ENCODE measurements at places on chromosomes 7 and 10. TPM values are rescaled to one million over a fixed set of nuclear protein-coding genes. Genes with fewer than 3 reads are reported as not detected.

GRCh38 chr7:33061282-33061937 is 1.2 kb downstream of the NT5C3A start:
- no peaks in the 10 kb centered on the region for H3K27me3 ChIP-seq
- H3K4me1 ChIP-seq: peaks cover 8% of the 10 kb centered on the region
- H3K27ac ChIP-seq: no peak overlapping the region

DNA sequence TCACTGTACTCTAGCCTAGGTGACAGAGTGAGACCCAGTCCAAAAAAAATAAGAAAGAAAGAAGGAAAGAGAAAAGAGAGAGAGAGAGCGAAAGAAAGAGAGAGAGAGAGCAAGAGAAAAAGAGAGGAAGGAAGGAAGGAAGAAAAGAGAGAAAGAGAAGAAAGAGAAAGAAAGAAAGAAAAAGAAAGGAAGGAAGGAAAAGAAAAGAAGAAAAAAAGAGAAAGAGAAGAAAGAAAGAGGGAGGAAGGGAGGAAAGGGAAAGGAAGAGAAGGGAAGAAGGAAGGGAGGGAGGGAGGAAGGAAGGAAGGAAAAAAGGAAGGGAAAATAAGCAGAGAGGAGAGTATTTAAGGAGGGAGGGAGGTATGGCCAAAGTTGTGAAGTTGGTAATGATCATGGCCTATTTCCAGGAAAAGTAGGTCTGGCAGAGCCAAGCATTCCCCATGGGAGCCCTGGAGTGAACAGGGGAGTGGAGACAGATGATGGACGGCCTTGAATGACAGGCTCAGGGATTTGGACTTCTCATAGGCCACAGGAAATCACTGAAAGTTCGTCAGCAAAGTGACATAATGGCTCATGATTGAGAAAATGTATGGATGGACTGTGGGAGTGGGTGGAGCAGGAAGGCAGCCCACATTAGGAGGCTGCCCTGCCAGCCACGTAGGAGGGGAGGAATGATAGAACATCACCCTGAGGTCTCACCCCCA is 44.8 kb upstream of the CUX1 start:
- H3K4me3 ChIP-seq: no peak overlapping the region
- DNase-seq: no peak
- no peaks in the 10 kb centered on the region for H3K4me1 ChIP-seq

- no peak overlapping the region for H3K4me3 ChIP-seq
- H3K36me3 ChIP-seq: peaks cover 29% of the 10 kb centered on the region
- no peaks in the 10 kb centered on the region for H3K27me3 ChIP-seq
- H3K27ac ChIP-seq: no peak overlapping the region
- peaks cover 4% of the 10 kb centered on the region for H3K4me1 ChIP-seq
Measured at GRCh38 chr7:74063223-74063641, 20.4 kb upstream of the LIMK1 start.

DNA sequence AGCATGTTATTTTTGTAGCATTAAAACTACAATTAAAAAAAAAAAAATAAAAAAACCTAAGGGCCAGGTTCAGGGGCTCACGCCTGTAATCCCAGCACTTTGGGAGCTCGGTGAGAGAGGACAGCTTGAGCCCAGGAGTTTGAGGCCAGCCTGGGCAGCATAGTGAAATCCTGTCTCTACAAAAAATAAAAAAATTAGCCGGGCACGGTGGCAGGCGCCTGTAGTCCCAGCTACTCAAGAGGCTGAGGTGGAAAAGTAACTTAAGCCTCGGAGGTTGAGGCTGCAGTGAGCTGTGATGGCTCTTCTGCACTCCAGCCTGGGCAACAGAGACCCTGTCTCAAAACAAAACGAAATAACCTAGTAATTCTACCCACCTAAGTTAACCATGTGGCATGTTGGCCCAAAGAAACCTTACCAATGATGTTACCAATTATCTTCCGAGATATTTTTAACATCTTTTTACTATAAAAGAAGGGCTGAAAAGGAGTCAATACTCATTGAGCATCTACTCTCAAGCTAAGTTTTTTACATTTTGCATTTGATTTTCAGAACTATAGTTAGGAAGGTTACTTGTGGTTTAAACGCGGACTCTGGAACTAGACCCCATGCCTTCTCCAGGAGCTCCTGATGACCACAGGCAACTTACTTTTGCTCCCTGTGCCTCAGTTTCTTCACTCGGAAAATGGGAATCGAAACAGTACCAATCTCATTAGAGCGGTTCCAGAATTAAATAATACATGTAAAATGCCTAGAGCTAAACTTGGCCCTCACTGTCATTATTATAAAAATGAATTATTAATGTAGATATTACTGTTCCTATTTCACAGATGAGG is 1.4 kb downstream of the ITGB1 start:
- no peak for DNase-seq
- peak overlapping the region; percentile 45 for H3K4me3 ChIP-seq
- H3K4me1 ChIP-seq: peaks cover 24% of the 10 kb centered on the region
- peak overlapping the region; percentile 100 for H3K27ac ChIP-seq

GRCh38 chr7:117217106-117218035 is 105.5 kb downstream of the WNT2 start:
- H3K4me1 ChIP-seq: no peaks in the 10 kb centered on the region
- H3K27ac ChIP-seq: no peak overlapping the region
- no peaks in the 10 kb centered on the region for H3K36me3 ChIP-seq
- H3K4me3 ChIP-seq: no peak overlapping the region
- DNase-seq: no peak
- no peaks in the 10 kb centered on the region for H3K27me3 ChIP-seq

- no peaks in the 10 kb centered on the region for H3K4me1 ChIP-seq
- no peak overlapping the region for H3K4me3 ChIP-seq
- H3K36me3 ChIP-seq: no peaks in the 10 kb centered on the region
- DNase-seq: no peak
- no peak overlapping the region for H3K27ac ChIP-seq
Measured at GRCh38 chr7:8507566-8507965, 74.2 kb downstream of the NXPH1 start.

- no peak overlapping the region for H3K27ac ChIP-seq
- no peaks in the 10 kb centered on the region for H3K36me3 ChIP-seq
- H3K4me1 ChIP-seq: peaks cover 3% of the 10 kb centered on the region
- no peaks in the 10 kb centered on the region for H3K27me3 ChIP-seq
- no peak for DNase-seq
Measured at GRCh38 chr7:137325927-137326326, 17.6 kb downstream of the PTN start.

- DNase-seq: peak; percentile 40
- no peak overlapping the region for H3K27ac ChIP-seq
- no peaks in the 10 kb centered on the region for H3K36me3 ChIP-seq
- no peak overlapping the region for H3K4me3 ChIP-seq
- H3K4me1 ChIP-seq: peaks cover 11% of the 10 kb centered on the region
Measured at GRCh38 chr10:78700413-78700812, 368.4 kb upstream of the ZMIZ1 start.

DNA sequence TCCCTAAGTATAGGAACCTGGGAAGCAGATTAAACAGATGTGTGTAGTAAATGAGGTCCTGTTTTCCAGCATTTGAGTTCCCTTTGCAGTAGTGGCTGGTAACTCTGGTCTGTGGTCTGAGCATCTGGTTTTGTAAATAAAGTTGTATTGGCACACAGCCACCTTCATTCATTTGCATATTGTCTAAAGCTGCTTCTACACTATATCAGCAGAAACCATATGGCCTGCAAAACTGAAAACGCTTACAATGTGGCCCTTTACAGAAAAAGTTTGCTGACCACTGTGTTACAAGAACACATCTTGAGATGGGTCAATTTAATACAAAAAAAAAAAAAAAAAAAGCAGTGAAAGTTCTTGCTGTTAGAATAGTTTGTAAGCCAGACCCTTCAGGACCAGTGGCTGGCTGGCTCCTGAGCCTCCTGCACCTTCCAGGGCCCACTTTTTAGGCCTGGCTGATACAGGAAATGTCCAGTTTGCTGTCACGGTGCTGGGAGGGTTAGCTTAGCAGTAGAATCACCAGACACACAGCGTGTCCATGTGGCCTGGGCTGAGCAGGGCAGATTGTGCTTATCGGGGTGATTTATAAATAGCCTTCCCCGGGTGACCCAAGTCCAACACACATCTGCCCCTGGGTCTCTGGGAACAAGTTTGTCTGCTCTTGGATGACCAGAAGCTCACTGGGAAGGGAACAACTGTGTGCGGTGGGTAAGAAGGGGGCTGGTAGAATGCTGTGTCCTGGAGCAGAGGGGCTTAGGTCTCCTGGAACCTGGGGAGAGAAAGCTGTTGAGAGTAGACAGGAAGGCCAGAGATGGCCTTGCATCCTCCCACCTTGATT is 1.4 kb downstream of the C10orf71 start:
- H3K27ac ChIP-seq: peak overlapping the region; percentile 87
- H3K27me3 ChIP-seq: no peaks in the 10 kb centered on the region
- no peak overlapping the region for H3K4me3 ChIP-seq
- H3K36me3 ChIP-seq: no peaks in the 10 kb centered on the region
- DNase-seq: peak; percentile 70

DNA sequence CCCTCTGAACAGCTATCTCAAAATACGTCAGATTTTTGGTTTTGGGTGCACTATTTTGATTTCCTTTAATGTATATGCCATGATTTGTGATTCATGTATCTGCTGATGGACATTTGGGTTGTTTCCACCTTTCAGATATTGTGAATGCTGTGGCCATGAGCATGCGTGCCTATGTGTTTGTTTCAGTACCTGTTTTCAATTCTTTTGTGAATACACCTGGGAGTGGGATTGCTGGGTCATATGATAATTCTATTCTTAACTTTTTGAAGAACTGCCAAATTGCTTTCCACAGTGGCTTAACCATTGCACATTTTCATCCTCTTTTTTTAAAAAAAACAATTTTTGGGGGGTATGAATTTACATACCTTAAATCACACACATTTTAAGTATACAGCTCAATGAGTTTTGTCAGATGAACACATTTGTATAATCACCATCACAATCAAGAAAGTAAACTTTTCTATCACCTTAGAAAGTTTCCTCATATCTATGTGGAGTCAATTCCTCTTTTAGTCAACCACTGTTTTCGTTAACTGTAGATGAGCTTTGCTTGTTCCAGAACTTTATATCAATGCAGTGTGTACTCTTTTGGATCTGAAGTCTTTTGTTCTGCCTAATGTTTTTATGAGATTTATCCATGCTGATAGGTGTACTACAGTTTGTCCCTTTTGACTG is 36.9 kb downstream of the CYP26A1 start:
- H3K27ac ChIP-seq: no peak overlapping the region
- no peaks in the 10 kb centered on the region for H3K27me3 ChIP-seq
- no peaks in the 10 kb centered on the region for H3K36me3 ChIP-seq
- H3K4me3 ChIP-seq: no peak overlapping the region

DNA sequence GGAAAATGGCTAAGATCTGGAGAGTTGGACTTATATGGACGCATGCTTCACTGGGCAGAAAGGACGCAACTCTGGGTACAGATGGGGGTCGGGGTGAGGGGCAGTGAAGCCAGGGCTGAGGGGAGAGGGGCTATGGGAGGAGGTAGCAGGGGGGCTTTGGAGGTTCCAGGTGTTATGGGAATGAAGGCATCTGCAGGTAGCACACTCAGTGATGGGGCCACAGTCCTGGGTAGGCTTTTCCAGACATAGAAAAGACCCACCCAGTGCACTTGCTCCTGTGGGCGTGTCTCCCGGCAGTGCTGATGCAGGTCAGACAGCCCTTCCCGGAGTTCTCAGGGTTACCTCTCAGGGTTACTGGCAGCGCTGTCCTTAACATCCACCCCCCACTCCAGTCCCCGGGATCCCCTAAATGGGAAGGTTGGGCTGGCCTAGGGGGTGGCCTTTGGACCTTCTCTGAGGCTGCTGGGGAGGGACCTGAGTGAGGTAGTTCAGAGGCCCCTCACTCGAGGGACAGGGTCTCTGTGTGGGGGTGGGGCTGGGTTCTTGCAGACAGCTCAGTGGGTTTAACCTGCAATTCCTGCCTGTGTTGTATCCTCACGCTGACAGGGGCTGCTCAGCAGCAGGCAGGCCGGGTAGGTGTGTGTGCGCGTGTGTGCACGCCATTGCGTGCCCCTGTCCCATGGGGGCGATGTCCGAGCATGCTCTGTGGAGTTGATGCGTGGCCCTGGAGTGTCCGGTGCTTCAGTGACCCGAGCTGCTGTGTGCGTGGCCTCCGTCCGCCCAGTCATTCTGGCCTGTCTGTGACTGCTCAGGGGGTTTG is 6.2 kb downstream of the ZYX start:
- H3K36me3 ChIP-seq: peaks cover 65% of the 10 kb centered on the region
- no peaks in the 10 kb centered on the region for H3K27me3 ChIP-seq
- no peak overlapping the region for H3K27ac ChIP-seq
- H3K4me3 ChIP-seq: no peak overlapping the region
- no peak for DNase-seq
- peaks cover 15% of the 10 kb centered on the region for H3K4me1 ChIP-seq

- DNase-seq: no peak
- no peak overlapping the region for H3K27ac ChIP-seq
- H3K27me3 ChIP-seq: no peaks in the 10 kb centered on the region
- no peaks in the 10 kb centered on the region for H3K4me1 ChIP-seq
- no peak overlapping the region for H3K4me3 ChIP-seq
- no peaks in the 10 kb centered on the region for H3K36me3 ChIP-seq
Measured at GRCh38 chr10:2047679-2048078, 310.4 kb upstream of the ADARB2 start.

GRCh38 chr7:76193466-76193865 is 8.2 kb upstream of the SRRM3 start:
- H3K27ac ChIP-seq: no peak overlapping the region
- no peaks in the 10 kb centered on the region for H3K36me3 ChIP-seq
- H3K4me3 ChIP-seq: no peak overlapping the region
- no peaks in the 10 kb centered on the region for H3K4me1 ChIP-seq
- no peaks in the 10 kb centered on the region for H3K27me3 ChIP-seq

GRCh38 chr7:25805027-25805687 is 346.8 kb upstream of the NFE2L3 start:
- H3K4me1 ChIP-seq: no peaks in the 10 kb centered on the region
- DNase-seq: no peak
- no peak overlapping the region for H3K27ac ChIP-seq
- H3K27me3 ChIP-seq: no peaks in the 10 kb centered on the region
- H3K4me3 ChIP-seq: no peak overlapping the region
- H3K36me3 ChIP-seq: no peaks in the 10 kb centered on the region

- H3K27ac ChIP-seq: no peak overlapping the region
- peaks cover 2% of the 10 kb centered on the region for H3K4me1 ChIP-seq
- H3K4me3 ChIP-seq: no peak overlapping the region
- H3K27me3 ChIP-seq: no peaks in the 10 kb centered on the region
Measured at GRCh38 chr7:43769281-43769680, 10.8 kb downstream of the BLVRA start.

- H3K36me3 ChIP-seq: no peaks in the 10 kb centered on the region
- no peak for DNase-seq
- H3K27ac ChIP-seq: no peak overlapping the region
- H3K4me3 ChIP-seq: no peak overlapping the region
Measured at GRCh38 chr10:28236591-28236990, 66.3 kb downstream of the MPP7 start.

DNA sequence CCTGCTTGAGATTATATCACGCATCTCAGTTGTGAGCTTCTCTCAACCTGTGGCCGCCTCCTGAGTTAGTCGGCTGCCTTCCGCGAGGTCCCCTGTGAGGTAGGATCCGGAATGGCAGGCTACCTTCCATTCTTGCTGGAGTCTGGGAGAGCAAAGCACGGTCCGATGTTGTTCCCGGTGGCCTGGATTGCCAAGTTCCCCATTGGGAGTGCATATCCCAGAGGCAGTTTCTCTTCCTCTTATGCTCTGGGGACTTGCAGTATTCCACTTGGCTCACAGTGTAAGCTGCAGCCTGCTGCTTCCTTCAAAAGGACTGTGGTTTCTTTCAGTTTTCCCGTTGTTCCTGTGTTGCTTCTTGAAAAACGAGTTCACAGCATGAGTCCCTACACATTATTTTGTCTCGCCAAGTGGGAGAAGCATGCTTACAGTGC is 225.4 kb upstream of the ZWINT start:
- no peak overlapping the region for H3K4me3 ChIP-seq
- no peaks in the 10 kb centered on the region for H3K36me3 ChIP-seq
- no peaks in the 10 kb centered on the region for H3K4me1 ChIP-seq
- H3K27me3 ChIP-seq: no peaks in the 10 kb centered on the region

Gene NEUROD6
- not detected for total RNA-seq

Gene KNDC1
- 21.0 TPM for total RNA-seq

Gene BRI3
- 441 TPM for total RNA-seq

Gene HNRNPF
- total RNA-seq: 221 TPM

Gene PLOD3
- total RNA-seq: 38.9 TPM

Gene OR6V1
- not detected for total RNA-seq

Gene PNPLA8
- total RNA-seq: 24.6 TPM

Gene PHKG1
- 1.6 TPM for total RNA-seq

Data from lung (tissue), 17 donors.